ENCODE measurements at places on chromosomes 7 and 10. TPM values are rescaled to one million over a fixed set of nuclear protein-coding genes. Genes with fewer than 3 reads are reported as not detected.

The EN2 gene
- total RNA-seq, result not detected

The SHH gene
- total RNA-seq, result 0.62 TPM

The TAS2R41 gene
- total RNA-seq, result not detected

The TEX47 gene
- not detected for total RNA-seq

The AKR1D1 gene
- not detected for total RNA-seq

The VWC2 gene
- 2.8 TPM for total RNA-seq

The DOCK4 gene
- total RNA-seq, result 109 TPM

The CDC14C gene
- total RNA-seq, result 0.31 TPM

The COL17A1 gene
- total RNA-seq, result not detected

The ZNF467 gene
- total RNA-seq, result 1.2 TPM

The ADAM8 gene
- total RNA-seq, result 1.7 TPM

The PTF1A gene
- total RNA-seq, result not detected

The TSC22D4 gene
- total RNA-seq, result 9.7 TPM

The CXCL12 gene
- 19.0 TPM for total RNA-seq

The C10orf67 gene
- total RNA-seq, result 0.16 TPM

The EPHA1 gene
- total RNA-seq, result not detected

The CC2D2B gene
- 2.0 TPM for total RNA-seq

The CDHR1 gene
- total RNA-seq, result 1.2 TPM

The ST7 gene
- total RNA-seq, result 72.4 TPM

The CALML3 gene
- total RNA-seq, result not detected

The ZDHHC6 gene
- 28.4 TPM for total RNA-seq

The FGFR2 gene
- total RNA-seq, result 71.9 TPM

The HOXA13 gene
- total RNA-seq, result not detected

The PRR15 gene
- total RNA-seq, result not detected

The PILRB gene
- 9.5 TPM for total RNA-seq

The VWA2 gene
- 3.6 TPM for total RNA-seq

The MYPN gene
- total RNA-seq, result not detected

The RHEB gene
- total RNA-seq, result 83.9 TPM

The SPDYE3 gene
- not detected for total RNA-seq

The KMT2E gene
- total RNA-seq, result 261 TPM

The NRBF2 gene
- 15.9 TPM for total RNA-seq

The CYP2C18 gene
- total RNA-seq, result not detected

The ARHGEF35 gene
- 0.78 TPM for total RNA-seq

The GPR158 gene
- 6.1 TPM for total RNA-seq

The PNLIPRP1 gene
- not detected for total RNA-seq

The LIPM gene
- not detected for total RNA-seq

The ZNF277 gene
- total RNA-seq, result 77.0 TPM

The PSD gene
- 101 TPM for total RNA-seq

The KCNH2 gene
- 8.0 TPM for total RNA-seq

The AKR1C3 gene
- 8.0 TPM for total RNA-seq

The ASB10 gene
- total RNA-seq, result not detected
